ENCODE measurements at places on chromosomes 13 and 19.

GRCh38 chr19:31439270-31439573 lies 90.0 kb upstream of the TSHZ3 start:
- no peak for DNase-seq

GRCh38 chr19:55536366-55536765 lies 567 bp downstream of the SBK2 start:
- DNase-seq, result no peak

- no peak for DNase-seq
Observed at GRCh38 chr19:16433986-16434385, 37.8 kb downstream of the EPS15L1 start.

GRCh38 chr19:46944123-46944748 lies 75.4 kb upstream of the NPAS1 start:
- DNase-seq, result no peak

- no peak for DNase-seq
Observed at GRCh38 chr13:47719164-47719563, 281.9 kb downstream of the SUCLA2 start.

DNA sequence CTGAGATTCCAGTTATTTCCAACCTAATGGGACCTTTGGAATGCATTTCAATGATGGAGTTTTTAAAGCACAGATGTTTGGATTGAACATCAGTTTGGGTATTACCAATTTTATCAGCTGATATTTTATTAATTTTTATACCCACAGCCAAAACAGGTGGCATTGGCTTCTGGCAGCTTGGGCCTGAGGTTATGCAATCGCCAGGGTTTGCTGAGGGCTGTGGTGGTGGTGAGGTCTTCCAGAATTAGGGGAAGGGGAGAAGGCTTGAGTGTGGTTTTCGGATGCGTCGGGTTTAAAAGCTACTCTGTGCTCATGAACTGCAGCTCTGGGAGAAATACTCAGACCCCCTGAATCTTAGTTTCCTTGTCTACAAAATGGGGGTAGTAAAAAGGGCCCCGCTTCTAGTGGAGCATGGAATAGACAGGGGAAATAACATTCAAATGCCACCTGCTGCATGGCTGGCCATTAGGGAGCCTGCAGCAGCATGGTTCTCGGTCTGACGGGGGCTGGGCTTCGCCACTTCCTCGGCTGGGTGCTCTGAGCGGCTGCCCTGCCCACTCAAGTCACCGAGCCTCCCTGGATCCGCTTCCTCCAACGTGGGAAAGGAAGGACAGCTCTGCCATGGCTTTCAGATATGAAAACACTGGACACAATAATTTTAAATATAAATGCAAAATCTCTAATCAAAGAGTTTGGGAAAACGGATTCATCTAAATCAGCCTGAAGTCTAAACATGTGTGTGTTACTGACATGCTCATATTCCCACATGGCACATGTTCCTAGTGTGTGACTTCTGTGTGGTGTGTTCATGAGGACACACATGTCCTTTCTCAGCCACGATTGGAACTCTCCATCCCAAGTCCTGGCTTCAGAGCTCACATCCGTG lies 35.2 kb downstream of the ADPRHL1 start:
- no peak for DNase-seq

- DNase-seq, result no peak
Observed at GRCh38 chr13:112910016-112910415, 59.0 kb upstream of the MCF2L start.

- DNase-seq, result peak; percentile 23
Observed at GRCh38 chr19:413756-414420, 4.9 kb upstream of the C2CD4C start.

- no peak for DNase-seq
Observed at GRCh38 chr19:18089726-18090125, 3.0 kb upstream of the IL12RB1 start.
